Activated naive CD4-positive, alpha-beta T cell (primary cell): ENCODE measurements at places on chromosomes 16 and 17.

DNA sequence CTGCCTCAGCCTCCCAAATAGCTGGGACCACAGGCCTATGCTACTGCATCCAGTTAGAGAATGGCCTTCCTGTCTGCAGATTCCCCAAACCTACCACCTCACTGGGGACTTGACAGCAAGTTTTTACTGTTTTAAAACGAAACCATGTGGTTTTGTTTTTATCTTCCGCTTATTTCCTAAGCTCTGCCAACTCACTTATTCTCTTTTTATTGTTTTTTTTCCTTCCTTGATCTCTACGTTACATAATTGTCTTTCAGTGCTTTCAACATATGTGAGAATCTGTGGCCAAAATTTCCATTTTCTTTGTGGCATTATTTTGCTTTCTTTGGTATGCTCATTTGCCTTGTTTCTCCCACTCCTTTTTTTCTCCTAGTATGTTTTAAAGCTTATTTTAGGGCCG is 14.6 kb upstream of the SLC38A7 start:
- DNase-seq: no peak

GRCh38 chr17:45946841-45947256 is 52.2 kb upstream of the STH start:
- no peak for DNase-seq

GRCh38 chr16:8673611-8674412 is 605 bp upstream of the ABAT start:
- DNase-seq: no peak

DNA sequence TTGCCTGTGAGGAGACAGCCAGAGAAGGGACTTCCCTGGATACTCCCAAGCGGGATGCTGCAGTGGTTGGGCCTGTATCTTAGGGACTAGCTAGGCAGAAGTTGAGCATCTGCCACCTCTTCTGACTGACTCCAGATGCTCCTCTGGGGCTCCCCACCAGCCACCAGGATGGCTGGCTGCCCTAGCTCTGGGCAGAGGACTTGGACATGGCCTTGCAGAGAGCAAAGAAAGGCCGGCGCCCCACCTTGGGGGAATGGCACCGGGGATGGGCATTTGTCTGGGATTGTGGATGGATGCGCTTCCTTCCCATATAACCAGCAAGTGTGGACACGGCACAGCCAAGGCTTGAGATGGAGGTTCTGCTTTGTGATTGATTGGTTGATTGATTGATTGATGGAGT is 69.0 kb downstream of the OR1D5 start:
- no peak for DNase-seq

- no peak for DNase-seq
Measured at GRCh38 chr16:86625821-86626220, 47.5 kb downstream of the FOXL1 start.

DNA sequence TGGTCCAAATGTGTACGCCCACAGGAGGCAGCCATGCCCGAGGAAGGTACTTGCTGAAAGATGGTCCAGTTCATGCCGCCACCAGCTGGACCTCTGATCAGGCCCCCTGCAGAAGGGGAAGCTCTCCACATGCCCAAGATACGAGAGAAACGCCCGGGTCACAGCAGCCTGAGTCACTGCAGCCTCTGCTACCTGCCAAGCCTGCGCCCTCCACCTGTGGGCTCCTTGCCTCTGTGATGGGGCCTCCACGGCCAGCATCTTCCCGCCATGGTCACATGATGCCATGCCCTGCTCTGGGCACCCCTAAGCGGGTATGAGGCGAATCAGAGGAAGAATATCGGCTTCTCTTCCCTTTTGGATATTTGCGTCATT is 13.7 kb upstream of the KREMEN2 start:
- DNase-seq: no peak

DNA sequence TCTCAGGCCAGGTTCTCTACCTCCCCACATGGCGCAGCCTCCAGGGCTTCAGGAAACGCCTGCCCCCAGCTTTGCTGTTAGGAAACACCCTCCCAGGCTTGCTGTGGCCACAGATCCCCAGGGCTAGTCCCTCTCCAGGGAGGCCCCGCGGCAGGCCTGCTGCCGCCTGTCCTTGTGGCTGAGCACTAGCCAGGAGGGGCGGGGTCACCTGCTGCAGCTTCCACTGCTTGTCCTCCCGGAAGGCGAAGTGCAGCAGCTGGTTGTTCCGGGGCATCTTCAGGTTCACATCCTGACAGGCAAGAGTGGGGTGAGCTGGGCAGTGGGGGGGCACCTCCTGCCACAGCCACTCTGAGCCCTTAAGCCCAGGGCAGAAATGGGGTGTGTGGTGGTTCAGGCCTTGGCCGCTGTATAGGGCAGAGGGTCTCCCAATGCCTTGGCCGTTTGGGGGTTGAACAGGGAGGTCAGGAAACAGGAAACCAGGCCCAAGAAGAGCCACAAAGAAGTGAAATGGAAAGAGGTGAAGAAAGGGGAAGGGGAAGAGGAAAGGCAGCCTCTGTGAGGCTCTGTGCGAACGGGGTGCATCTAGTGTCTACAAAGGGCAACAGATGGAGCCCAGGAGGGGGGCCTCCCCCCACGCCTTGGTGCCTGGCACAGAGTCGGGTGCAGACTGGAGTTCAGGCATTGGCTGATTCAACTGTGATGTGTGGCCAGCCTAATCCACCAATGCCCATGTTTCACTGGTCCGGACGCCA is 2.0 kb downstream of the ROGDI start:
- no peak for DNase-seq

GRCh38 chr16:90046122-90046970 is 27.1 kb upstream of the DBNDD1 start:
- no peak for DNase-seq

GRCh38 chr17:60630352-60630751 is 30.4 kb downstream of the PPM1D start:
- no peak for DNase-seq

DNA sequence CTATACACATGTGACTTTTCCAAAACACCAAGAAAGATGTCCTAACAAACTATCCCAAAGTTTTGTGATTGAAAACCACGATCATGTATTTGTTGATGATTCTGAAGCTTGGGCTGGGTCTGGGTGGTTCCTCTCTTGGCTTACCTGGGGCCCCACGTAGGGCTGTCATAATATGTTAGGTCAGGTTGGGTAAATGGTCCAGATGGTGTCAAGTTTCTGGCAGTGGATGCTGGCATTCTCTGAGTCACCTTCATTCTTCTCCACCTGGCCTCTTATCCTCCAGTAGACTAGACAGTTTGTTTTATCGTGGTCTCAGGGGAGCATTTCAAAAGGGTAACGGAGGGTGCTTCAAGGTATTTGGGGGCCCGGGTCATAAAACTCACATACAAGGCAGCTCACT is 39.4 kb downstream of the SYCE1L start:
- no peak for DNase-seq

DNA sequence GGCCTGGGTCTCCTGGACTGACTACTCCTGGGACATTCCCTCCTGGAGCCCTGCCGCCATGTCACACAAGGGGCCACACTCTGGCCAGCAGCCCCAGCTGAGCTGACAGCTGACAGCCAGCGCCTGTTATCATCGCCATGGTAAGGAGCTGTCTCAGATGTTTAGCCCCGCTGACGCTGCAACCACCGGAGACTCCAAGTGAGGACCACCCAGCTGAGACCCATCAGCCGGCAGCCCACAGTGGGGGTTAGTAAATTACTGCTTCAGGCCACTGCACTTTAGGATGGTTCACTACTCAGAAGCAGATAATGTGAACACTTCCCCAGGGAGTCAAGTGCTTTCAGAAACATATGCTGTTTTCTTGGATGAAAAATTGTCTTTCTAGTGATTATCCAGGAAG is 14.6 kb upstream of the SPHK1 start:
- DNase-seq: no peak

GRCh38 chr17:43599835-43600234 is 53.7 kb upstream of the ETV4 start:
- no peak for DNase-seq

DNA sequence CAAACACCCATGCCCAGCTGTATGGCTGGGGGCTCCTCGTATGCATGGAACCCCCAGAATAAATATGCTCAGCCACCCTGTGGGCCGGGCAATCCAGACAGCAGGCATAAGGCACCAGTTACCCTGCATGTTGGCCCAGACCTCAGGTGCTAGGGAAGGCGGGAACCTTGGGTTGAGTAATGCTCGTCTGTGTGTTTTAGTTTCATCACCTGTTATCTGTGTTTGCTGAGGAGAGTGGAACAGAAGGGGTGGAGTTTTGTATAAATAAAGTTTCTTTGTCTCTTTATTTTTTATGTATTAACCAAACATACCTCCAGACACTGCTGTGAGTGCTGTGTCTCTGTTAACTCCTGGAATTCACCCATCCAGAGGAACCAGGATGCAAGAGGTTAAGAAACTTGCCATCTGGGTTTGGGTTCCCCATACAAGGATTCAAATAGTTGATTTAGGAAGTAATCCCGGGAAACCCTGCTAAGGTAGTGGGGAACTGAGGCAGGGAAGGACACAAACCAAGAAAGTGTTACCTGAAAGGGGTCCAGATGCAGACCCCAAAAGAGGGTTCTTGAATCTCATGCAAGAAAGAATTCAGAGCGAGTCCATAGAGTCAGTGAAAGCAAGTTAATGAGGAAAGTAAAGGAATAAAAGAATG is 37.4 kb upstream of the IL21R start:
- no peak for DNase-seq

DNA sequence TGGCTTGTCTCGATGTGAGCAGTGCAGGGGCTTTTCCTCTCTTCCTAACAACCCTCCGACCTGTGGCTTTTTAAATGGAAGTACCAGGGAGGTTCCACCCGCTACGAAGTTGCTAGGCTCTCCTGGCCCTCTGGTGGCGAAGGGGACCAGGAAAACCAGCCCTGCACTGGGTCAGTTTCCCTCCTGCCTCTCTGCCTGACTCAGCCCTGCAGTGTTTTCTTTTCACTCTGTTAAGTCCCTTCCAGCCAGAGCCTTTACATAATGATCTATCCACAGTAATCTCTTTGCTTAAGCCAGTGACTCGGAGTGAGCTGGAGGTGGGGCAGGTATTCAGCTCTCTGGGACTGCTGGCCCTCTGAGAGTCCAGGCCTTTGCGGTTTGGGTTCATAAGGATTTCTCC is 331.3 kb upstream of the EEF2KMT start:
- DNase-seq: no peak

DNA sequence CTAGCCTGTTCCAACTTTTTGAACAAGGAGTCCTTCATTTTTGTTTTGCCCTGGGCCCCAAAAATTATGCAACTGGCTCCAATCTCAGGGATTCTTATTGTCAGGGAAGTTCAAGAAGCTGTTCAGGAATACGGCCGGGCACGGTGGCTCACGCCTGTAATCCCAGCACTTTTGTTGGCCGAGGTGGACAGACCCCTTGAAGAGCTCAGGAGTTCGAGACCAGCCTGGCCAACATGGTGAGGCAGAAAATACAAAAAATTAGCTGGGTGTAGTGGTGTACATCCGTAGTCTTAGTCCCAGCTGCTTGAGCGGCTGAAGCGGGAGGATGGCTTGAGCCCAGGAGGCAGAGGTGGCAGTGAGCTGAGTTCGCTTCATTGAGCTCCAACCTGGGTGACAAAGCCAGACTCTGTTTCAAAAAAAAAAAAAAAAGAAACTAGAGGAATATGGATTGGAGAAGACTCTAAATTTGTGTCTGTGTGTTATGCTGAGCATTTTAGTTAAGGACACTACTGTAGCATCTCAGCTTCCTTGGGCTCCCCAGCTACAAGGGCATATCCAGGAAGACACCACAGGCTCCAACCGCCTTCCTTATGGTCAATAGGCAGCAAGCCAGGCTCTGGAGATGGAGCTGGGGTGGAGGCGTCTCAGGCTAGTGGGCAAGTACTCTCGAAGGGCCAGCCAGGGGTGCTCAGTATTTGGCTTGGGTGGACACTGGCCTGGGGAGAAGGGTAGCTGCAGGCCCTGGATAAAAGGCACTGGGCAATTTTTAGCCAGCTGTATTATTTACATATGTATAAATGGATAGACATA is 56.8 kb upstream of the CREBBP start:
- no peak for DNase-seq

DNA sequence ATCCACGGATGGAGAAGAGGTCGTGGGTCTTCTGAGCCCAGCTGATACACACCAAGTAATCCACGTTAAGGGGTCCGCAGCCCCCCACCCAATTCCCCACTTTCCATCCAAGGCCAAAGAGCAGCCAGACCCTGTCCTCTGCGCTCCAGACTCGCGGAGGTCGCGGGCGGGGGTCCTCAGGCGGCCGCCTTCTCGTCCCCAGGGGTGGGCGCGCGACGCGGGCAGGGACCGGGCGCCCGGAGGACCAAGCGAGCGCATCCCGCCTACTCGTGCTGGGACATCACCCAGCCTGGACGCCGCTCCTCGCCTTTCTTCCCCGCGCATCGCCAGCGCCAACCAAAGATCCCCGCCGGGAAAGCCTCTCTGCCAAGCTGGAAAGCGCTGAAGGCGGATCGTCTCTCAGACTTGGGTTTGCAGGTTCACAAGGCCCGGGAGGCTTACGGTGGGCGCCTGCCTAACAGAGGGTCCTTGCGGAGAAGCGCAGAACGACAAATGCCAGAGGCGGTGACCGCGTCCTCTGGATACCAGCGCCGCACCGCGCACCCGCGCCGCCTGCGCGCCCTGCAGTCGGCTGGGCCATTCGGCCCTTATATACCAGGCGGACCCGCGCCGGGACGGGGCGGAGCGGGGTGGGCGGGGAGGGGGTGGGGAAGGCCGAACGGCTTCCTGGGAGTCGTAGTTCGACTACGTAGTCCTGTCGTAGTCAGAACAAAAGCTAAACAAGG is 471.6 kb downstream of the SOX9 start:
- DNase-seq: peak; percentile 1

GRCh38 chr16:67430504-67430976 is 381 bp upstream of the HSD11B2 start:
- DNase-seq: no peak

DNA sequence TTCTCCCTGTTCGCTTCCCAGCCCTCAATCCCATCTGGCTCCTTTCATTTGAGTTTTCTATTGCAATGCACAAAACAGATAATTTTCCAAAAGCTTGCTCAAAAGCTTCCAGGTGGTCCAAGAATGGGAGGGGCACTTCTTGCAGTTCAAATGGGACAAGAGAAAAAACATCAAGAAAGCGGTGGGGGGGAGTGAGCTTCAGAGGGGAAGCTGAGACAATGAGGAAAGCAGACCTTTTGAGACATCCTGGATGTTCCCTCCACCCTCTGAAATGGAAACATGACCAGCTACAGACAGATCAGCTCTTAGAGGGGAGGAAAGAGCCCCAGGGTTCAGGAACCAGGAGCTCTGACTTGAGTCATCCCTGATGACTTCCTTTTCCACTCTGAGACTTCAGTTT is 368.2 kb downstream of the SLC39A11 start:
- no peak for DNase-seq

- no peak for DNase-seq
Measured at GRCh38 chr17:78598013-78598471, 20.8 kb upstream of the DNAH17 start.

DNA sequence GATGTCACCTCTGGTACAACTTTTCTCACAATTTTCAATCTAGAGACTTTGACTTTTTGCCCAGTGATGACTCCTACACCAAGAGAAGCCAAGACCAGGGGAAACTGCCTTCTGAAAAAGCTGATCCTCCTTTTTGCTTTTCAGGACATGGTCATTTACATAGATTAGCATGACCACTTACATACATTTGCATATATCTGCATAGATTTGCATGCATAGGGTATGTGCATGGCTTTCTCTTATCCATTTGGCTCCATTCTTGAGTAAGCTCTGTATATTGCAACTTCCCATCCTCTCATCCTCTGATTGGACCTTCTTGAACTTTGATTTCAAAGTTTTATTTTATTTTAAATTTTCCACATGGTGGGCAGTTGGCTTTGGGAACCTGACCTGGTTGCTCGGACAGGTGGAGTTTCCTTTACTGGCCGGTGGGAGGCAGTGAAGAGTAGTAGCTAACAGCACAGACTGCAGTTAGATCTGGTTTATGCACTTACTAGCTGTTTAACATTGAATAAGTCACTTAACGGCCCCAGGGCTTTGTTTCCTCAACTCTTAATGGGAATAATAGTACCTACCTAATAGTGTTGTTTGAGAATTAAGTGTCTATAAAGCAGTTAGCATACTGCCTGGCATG is 92.9 kb downstream of the GPR139 start:
- DNase-seq: no peak
